ENCODE measurements at places on chromosomes 3 and 15. TPM values are rescaled to one million over a fixed set of nuclear protein-coding genes. Genes with fewer than 3 reads are reported as not detected.

DNA sequence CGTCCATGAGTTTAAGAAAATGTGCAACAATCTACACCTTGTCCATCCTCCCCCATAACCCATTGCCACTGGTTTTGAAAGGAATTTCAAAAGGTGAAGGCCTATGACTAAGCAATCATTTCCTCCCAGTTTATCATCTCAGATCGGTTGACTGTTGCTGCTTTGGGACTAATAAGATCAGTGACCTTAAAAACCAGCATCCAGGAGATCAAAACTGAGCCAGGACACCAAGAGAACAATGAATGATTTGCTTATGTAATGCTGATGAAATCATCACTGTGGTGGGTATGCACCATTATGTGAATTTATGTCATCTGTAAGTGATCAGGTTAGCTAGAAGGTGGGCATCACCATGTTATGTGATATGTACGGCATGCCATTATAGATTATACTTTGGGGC, 195.5 kb downstream of the SSR3 start:
- no peak for DNase-seq

DNA sequence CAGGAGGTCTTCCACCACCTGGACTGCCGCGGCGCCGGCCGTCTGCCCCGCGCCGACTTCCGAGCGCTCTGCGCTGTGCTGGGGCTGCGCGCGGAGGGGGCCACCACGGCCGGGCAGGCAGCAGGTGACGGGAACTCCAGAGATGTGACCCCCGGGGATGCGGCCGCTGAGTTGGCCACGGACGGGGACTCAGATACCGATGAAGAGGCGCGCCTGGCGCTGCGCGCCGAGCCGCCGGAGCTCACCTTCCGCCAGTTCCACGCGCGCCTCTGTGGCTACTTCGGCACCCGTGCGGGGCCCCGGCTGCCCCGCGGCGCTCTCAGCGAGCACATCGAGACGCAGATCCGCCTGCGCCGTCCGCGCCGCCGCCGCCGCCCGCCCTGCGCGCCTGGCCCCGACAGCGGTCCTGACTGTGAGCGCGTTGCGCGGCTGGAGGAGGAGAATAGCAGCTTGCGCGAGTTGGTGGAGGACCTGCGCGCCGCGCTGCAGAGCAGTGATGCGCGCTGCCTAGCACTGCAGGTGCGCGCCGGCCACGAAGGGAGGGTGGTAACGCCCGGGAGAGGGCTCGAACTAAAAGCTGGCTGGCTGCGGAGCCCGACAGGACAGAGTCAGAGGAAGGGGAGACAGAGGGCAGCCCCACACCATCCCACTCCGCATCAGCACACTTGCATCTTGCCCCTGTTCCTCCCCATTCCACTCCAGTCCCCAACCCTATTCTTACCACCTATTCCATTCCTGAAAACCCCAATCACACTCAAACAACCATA, 885 bp downstream of the EFCC1 start:
- no peak for DNase-seq

- DNase-seq: no peak
Measured at GRCh38 chr3:127120851-127121647, 71.9 kb upstream of the PRR23E start.

DNA sequence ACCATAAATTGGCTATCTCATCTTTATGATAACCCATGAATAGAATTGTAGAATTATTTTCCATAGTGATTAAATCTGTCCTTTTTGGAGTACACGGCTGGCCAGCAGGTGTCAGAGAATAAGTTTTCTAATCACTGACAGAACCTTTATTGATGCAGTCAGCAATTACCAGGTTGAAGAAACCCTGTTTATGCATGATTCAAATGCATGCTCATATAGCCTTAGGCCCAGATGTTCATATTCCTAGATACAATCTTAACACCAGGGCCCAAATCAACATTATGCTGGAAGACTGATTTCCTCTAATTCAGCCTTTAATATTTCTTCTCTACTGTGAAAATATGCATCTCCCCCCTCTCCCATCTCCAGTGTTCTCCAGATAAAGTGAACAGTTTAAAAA, 243.5 kb upstream of the DCBLD2 start:
- DNase-seq: no peak

DNA sequence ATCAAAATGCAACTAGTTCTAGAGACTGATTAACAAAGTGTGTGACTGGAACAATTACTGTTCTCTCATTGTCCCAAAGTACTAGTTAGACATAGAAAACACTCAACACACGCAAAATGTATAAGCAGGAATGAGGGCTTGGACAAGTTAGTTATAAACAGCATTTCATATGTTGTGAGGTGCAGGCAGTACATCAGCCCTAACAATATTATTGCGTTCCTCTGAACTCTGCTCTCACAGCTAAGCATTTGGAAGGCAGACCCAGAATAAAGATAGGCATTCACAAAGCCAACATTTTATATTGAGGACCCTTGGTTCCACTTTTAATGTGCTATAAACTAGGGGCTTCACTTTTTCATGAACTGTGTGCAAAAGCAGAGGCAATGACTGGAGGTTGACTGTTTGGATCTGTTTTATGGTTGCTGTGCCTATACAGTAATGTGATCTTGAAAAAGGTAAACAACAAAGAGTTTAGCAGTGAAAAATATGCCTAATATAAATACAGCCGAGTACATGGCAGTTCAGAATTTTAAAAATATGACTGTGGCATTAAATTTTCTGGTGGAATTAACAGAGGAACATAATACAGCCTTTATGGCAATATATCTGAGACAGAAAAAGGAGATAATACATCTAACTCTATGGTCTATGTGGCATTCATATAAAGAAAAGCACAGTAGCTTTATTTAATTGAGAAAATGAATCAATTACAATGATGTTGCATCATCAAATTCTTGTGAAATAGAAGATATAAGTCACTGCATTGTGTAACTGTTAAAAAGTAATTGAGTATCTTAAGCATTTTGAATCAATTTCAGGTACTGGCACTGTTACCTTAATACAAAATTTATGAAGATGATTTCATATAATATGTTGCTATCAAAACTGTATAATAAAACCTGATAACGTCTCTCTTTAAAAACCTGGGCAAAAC, 80.0 kb upstream of the SKOR1 start:
- DNase-seq: no peak

GRCh38 chr3:171790574-171790897, 19.7 kb downstream of the PLD1 start:
- DNase-seq: no peak

GRCh38 chr3:26281284-26281985, 341.1 kb upstream of the LRRC3B start:
- DNase-seq: no peak

GRCh38 chr3:129304146-129304961, 25.7 kb downstream of the HMCES start:
- no peak for DNase-seq

DNA sequence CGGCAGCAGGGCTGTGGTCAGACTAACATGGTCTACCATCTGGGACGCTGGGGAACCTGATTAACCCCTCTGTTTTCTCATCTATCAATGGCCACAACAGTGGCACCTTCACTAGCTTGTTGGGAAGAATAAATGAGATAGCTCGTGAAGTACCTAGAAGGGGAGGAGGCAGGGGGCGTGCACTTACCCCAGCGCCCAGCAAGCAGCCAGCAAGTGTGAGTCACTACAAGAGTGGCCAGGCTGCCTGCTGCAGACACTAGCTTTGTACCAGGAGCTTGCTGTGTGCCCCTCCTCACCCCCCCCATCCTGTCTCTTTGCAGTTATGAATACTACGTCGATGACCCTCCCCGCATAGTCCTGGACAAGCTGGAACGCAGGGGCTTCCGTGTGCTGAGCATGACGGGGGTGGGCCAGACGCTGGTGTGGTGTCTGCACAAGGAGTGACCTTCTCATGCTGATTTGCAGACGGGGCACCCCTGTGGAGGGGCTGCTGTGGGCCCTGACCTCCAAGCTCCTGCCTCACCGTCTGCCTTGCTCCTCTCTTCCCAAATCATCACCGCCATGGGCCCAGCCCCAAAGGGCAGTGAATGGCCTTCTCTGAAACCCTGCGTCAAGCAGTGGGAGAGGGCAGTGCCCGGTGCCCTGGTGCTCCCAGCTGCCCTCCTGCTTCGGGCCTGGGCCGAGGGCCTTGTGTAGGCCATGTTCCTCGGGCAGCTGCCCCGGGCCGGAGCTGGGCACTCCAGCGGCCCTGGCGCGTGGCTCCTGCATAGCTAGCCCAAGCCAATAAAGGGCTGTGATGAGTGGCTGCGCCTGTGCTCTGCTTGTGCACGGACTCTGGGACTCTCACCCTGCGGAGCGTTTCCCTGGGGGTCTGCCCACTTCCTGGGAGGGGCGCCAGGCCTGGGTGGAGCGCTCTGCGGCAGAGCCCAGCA, 2.6 kb upstream of the C15orf62 start:
- DNase-seq: no peak

DNA sequence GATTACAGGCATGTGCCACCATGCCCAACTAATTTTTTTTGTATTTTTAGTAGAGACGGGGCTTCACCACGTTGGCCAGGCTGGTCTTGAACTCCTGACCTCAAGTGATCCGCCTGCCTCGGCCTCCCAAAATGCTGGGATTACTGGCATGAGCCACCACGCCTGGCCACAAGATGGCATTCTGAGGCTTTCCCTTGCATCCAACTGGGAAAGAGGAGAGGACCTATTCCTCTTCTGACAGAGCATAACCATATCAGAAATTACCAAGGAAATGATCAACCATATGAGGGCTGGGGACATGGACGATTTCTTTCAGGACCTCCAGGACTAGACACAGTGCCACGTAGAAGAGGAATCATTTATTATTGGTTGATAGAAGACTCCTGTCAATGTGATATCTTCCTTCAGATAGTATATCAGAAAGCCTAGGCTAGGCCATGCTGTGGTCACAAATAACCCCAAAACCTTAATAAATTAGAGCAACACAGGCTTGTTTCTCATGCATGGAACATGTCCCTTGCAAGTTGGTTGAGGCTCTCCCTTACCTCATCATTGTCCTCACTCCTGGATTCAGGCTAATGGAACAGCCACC, 372.3 kb upstream of the IL12A start:
- DNase-seq: no peak

DNA sequence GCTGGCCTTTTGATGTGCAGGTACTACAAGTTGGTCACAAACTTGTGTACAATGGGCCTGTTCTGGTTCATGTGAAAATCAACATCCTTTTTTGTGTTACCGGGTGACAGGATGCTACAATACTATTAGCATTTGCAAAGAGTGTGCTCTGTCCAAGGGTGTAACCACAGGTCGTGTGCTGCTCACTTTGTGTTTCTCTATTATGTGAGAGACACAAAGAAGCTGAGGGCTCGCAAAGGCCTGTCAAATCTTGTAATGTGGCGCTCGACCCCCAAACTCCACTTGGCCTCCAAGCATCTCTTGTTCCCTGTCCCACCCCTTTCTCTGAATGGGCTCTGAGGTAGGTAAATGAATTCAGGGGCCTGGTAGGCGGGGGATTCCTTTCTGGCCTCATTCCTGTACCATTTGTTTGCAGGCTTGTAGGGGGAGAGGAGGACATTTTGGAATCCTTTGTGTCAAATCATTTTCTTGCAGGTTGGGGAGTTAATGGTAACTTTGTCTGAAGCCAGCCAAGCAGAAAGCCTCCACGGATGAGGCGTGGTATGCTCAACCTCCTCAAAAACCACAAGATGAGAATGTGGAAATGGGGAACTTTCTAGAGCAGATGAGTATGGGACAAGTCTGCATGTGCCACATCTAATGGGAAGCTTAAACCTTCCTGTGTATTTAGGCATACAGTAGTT, 109.1 kb downstream of the OPA1 start:
- DNase-seq: peak; percentile 43

Gene HES1
- total RNA-seq: 17.1 TPM

Gene TMEM207
- not detected for total RNA-seq

Gene GUCA1C
- 0.23 TPM for total RNA-seq

Gene TNFAIP8L3
- total RNA-seq: not detected

Gene PRTG
- total RNA-seq: 10.1 TPM

Gene CCDC39
- total RNA-seq: not detected

Gene AMIGO3
- total RNA-seq: 0.07 TPM

Gene CHRD
- total RNA-seq: not detected

Gene FXR1
- total RNA-seq: 114 TPM

Gene CDHR4
- total RNA-seq: not detected

Gene PLA1A
- total RNA-seq: 0.14 TPM

Gene CYP1A1
- 0.14 TPM for total RNA-seq

Gene TTC23
- 11.4 TPM for total RNA-seq

Gene INSYN1
- total RNA-seq: 2.0 TPM

Data from epithelial cell of proximal tubule (primary cell).